Renal pelvis (tissue), 12 donors: ENCODE measurements at places on chromosomes 7 and 10.

DNA sequence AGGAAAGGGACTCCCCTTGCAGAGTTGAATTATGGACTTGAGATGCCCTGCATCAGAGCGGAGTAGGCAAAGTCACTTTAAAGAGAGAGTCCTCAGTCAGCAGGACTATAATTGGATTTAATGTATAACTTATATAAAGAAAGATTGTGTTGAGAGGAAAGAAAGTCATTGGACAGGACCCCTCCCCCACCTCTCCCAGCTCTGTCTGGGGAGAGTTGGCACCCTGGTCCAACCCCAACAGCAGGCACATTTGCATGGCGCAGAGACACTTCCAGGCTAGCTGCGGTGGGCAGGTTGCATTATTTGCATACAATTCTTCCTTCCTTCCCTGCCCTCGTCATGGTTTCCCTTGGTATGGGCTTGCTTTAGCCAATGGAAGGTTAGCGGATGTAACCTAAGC is 46.1 kb upstream of the NPTX2 start:
- no peak for DNase-seq

- DNase-seq = no peak
Measured at GRCh38 chr10:59595593-59595992, 114.1 kb downstream of the SLC16A9 start.

GRCh38 chr10:69415951-69416350 is 767 bp downstream of the TACR2 start:
- DNase-seq = no peak

DNA sequence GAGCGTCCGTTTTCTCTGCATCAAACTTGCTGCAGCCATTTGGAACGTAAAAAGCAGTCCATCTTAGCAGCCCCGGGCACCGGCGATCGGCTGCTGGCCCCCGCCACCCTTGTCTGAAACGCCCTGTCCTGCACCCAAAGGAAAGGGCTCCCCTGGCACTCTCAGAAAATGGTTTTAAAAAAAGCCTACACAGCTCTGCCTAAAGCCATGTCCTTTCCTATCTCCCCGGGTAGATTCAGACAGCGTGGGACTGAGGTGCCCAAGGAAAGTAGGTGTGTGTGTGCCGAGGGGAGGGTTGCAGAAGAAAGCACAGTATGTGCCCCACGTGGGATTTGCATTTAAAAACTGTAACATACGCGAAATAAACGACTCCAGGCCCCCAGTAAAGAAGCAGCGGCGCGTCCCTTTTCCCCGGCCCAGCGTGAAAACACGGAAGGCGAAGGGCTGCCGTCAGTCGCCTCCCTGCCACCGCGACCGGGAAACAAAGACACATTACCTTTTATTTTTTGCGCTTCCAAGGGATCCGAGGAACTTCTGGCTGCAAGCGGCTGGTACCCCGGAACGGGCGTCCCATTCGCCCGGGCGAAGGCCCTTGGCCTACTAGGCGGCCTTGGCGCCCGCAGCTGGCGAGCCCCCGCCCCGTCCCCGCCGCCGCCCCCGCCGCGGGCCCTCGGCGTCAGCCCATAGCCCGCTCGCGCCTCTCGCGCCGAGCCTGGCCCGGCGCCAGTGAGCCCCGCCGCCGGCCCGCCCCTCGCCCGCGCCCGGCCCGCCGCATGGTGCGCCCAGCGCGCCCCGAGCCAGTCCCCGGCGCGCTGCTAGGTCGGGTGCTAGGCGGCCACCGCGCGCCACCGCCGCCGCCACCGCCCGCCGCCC is 304.6 kb downstream of the PRPF18 start:
- no peak for DNase-seq

- no peak for DNase-seq
Measured at GRCh38 chr10:119135513-119135881, 30.0 kb downstream of the SFXN4 start.

- no peak for DNase-seq
Measured at GRCh38 chr10:87660484-87661133, 931 bp downstream of the PAPSS2 start.

GRCh38 chr7:80500325-80500724 is 11.5 kb downstream of the GNAT3 start:
- no peak for DNase-seq

GRCh38 chr10:80144067-80144695 is 11.7 kb downstream of the PLAC9 start:
- no peak for DNase-seq

DNA sequence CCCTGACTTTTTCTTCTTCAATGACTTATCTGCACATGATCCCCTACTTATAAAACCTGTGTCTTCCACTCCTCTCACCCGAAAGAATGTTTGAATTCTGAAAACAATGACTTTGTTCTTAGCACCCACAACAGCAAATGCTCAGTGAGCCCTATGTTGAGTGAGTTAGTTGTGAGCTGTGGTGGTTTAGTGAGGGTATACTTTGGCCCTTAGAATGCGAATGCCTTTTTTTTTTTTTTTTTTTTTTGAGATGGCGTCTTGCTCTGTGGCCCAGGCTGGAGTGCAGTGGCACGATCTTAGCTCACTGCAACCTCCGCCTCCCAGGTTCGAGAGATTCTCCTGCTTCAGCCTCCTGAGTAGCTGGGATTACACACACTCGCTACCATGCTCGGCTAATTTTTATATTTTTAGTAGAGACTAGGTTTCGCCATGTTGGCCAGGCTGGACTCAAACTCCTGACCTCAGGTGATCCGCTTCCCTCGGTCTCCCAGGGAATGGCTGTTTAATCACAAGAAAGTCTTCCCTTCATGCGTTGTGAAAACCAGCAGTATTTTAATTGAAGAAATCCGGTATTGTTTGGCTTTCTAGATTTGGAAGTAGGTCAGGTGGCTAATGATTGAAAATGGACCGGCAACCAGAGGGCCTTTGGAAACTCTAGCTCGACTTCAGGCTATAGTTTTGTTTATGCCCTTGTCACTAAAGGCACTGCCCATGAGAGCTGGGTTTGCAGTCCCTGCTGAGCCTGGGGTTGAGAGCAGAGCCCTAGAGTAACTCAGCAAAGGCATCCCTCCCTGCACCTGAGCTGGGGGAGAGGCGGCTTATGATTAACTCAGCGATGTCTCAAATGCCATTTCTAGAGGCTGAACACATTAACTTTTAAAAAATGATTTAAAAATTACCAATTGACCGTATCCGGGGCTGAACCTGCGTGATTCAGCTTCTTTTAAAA is 41.3 kb downstream of the CUX1 start:
- no peak for DNase-seq

DNA sequence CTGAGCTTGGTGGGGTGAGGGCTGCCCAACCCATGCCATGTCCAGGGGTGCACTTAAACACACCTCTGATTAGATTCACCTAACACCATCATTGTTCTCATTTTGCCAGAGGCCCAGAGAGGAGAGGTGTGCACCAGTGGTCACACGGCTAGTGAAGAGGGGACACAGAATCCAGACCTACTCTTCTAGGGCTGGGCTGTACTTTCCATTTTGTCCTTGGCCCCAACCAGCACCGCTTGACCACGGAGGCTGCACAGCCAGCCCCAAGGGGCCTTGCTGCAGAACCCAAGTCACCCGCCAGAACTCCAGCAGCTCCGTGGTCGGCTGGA is 246 bp upstream of the WDFY4 start:
- DNase-seq = no peak

DNA sequence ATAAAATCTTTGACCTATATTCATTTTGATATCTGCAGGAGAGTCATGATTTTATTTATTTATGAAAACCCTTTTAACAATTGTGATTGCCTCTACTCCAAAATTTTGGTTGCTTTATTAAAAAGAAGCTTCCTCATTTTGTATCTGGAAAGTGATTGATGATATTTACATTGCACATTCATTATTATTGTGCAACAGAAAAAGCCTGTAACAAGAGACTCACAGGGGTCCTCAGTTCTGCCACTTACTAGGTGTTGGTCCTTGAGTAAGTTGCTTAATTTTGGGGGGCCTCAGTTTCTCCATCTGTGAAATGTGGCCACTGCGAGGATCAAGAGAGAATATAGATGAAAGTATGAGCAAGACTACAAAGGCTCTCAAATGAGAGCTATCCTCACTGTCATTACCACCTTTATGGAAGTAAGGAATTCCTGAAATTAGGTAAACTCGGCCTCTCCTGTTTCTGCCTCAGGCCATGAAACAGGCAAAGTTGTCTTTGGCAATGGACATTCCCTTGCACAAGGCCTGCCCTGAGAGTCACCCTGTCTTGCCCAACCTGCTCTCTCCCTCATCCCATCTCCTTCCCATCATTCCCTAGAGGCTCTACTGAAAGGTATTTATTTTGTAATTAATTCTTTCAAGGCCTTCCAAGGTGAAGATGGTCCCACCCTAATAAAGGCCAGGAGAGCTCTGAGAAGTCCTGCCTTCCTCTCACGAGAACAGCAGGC is 66.1 kb upstream of the ABLIM1 start:
- no peak for DNase-seq

- no peak for DNase-seq
Measured at GRCh38 chr10:86586516-86586915, 64.9 kb upstream of the WAPL start.

DNA sequence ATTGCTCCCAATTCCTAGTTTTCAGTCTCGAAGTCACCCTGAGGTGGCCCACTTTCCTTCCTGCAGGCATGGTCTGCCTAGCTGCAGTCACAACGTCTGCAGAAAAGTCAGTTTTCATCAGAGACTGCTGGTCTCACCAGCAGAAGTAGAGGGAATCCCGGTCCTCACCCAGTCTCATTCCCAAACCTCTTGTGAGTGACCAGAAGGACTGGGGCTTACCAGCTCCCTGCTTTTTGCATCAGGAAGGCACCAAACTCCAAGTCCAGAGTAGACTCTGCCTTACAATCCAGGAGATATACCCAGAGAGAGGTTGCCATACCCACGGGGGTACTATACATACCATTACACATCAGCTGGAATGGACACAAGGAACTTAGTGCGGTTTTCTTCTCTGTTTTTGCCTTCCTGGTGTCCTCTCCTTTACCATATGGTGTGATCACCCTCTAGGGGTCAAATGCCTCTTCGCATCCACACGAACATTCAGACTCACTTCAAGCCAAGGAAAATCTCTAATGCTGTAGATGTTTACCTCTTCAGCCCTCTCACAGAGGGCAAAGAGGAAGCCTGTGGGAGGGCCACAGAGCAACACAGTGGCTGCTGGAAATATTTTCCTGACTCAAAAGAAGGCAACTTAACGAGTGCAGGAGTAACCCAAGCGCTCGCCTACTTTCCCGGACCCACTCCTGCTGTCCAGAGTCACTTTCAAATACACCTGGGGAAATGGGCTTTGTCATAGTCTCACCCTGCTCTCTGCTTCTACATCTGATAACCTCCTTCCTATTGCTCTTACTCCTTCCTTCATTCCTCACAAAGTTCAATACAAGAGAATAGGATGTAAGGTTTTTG is 220.9 kb downstream of the C7orf25 start:
- peak; percentile 44 for DNase-seq

DNA sequence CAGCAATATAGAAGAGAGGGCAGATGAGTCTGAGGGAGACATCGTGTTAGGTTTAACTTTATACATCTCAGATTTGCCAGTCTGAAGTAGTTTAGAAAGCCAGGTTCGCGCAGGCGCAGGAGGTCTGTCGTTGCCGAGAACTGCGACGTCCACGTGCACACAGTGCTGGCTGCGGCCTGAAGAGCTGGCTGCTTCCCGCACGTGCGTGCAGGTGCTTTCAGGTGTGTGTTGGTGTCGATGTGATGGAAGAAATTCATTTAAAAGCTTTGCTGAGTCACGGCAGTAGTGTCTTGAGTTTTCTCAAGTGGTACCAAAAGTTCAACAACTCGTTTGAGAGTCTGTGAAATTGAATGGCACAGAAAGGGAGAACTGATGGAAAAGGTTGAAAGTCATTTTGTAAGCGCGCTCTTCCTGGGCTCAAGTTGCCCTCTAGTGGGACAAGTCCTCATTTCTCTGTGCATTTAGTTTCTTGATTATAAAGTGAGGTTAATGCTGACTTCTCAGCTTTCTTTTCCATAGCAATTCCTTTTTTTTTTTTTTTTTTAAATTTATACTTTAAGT is 18.6 kb downstream of the WDR37 start:
- no peak for DNase-seq

DNA sequence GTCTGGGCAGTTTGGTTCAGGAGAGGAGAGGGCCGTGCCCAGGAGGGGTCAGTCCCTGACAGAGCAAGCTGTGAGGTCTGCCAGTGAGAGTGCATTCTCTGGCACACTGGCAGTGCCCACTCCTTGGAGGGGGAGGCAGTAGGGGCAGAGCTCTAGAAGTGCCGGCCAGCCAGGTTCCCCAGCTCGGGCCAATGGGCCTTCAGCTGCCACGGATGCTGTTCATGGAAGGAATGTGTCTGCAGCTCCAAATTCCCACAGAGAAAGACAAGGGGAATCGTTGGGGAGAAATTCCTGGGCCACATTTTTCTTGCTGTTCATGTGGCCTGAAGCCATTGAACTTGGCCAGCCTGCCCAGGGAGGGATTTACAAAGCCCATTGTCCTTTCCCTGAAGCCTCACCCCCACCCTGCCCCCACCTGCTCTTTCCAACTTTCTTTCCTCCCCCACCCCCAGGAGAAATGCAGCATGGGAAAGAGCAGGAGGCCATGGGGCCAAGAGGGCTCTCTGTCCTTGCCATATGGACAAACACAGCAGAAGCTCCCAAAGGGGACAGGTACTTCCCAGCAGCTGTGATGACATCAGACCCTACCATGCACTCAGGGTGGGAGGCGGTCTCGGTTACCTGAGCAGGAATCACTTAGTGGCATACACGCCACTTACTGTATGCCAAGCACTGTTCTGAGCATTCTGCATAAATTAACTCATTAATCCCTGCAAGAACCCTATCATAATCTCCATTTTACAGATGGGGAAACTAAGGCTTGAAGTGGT is 70.7 kb downstream of the ARHGAP22 start:
- no peak for DNase-seq

- DNase-seq = no peak
Measured at GRCh38 chr7:15087771-15088170, 185.2 kb upstream of the DGKB start.

DNA sequence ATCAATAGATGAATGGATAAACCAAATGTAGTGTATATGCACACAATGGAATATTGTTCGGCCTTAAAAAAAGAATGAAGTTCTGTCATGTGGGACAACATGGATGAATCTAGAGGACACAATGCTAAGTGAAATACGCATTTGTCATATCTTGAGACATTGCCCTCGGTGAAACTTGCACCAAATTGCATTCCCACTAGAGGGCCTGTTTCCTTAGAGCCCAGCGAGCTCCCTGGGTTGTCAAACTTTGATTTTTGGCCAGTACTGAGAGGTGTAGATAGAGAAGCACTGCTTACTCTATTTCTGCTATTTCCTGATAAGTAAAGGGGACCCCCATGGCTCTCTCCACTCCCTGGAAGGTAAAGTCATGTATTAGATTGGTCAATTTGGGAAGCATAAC is 157.1 kb downstream of the GPAM start:
- DNase-seq = no peak

GRCh38 chr10:100790761-100791208 is 45.4 kb downstream of the PAX2 start:
- DNase-seq = peak; percentile 68

- no peak for DNase-seq
Measured at GRCh38 chr7:130699686-130700085, 13.3 kb upstream of the TSGA13 start.
